ENCODE measurements at places on chromosomes 12 and 14.

DNA sequence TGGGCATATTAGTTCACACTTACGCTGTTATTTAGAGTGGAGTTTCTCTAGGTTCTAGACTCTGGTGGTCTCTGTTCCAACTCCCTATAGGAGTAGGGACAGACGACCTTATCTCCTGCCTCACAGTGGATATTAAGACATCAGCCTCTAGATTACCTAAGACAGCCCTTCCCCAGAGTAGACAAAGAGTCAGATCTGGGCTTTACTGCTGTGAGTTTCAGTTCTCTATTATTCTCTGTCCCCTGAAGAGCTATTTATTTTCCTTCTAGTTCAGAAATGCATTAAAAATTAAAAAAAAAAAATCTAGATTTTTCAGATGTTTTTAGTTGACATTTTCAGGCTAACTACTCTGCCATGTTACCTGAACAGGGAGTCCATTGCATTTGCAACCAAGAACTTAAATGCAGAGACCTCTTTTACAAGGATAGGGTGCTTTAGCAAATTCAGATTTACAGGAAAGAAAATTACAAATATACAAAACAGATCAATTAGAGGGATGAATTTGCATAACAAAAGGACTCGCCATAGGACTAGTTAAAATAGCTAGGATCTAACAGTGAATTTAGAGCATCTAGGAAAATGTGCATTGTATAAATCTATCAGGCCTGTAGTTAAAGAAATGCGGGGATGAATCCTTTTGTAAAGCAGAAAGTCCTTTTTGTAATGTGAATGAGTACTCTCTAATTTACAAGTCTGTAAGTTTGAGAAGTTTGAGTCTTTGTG lies 381.4 kb downstream of the APAF1 start:
- no peak for DNase-seq

GRCh38 chr12:66666481-66666880 lies 12.4 kb downstream of the GRIP1 start:
- DNase-seq = no peak

GRCh38 chr14:95597784-95598211 lies 62.9 kb downstream of the GLRX5 start:
- DNase-seq = peak; percentile 71

GRCh38 chr12:94507455-94507854 lies 47.8 kb upstream of the CEP83 start:
- no peak for DNase-seq

DNA sequence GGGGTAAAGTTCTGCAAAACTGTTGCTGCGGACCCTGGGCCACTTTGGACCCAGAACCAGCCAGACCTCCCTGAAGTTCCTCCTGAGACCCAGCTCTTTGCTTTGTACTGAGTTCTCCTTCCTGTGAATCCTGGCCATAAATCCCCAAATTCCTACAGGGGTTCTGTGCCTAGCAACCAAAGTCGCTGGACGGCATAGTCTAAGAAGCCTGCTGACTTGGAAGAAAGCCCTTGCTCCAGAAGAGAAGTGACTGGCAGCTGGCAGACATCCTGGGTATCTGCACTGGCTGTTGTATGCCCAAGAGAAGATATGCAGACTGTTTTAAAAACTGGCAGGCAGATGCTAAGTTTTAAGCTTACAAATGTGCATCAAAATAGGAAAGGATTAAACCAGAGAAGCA lies 99.9 kb upstream of the SLC24A4 start:
- DNase-seq = no peak

- DNase-seq = no peak
Observed at GRCh38 chr12:80634903-80635302, 72.5 kb upstream of the MYF6 start.

- DNase-seq = no peak
Observed at GRCh38 chr12:67884596-67884995, 104.7 kb upstream of the IFNG-AS1 start.

GRCh38 chr14:42550310-42550709 lies 943.6 kb downstream of the LRFN5 start:
- no peak for DNase-seq

DNA sequence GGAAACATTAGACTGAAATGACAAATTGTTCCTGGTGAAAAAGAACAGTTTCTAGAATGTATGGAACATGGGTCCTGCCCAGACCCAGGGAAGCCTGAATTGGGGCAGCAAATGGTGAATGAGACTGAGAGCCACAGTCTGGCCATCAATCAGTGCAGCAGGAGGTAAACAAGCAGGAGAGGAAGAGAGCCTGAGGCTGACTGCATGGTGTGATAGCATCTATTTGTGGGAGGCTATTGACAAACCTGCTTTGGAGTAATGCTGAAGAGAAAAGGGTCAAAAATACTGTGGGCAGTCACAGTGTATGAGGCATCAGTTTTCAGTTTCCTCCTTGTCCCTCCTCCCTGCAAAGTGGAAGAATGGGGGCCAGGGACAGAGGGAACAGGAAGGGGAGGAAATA lies 136.8 kb downstream of the ANKS1B start:
- no peak for DNase-seq

DNA sequence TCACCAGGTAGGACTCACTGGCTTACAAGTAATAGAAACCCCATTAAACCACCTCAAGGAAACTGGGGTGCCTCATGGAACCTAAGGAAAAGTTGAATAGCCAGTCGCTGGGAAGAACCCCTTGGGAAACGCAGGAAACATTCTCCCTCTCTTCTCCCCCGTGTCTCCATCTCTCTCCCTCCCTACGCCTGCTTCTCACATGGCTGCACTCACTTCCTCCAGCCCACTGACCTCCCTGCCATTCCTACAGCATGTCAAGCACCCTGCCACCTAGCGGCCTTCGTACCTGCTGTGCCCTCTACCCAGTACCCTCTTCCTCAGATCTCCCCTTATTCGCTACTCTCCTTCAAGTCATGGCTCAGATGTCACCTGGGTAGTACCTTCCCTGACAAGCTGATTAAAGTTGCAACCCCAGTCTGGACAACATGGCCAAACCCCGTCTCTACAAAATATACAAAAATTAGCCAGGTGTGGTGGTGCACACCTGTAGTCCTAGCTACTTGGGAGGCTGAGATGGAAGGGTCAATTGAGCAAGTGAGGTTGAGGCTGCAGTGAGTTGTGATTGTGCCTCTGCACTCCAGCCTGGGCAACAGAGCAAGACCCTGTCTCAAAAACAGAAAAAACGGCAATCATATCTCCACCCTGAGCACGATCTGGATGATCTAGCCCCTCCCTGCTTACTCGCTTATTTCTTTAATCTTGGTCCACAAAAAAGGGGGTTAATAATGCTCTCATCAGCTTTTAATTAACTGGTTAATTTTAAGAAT lies 6.4 kb upstream of the DTX1 start:
- no peak for DNase-seq

DNA sequence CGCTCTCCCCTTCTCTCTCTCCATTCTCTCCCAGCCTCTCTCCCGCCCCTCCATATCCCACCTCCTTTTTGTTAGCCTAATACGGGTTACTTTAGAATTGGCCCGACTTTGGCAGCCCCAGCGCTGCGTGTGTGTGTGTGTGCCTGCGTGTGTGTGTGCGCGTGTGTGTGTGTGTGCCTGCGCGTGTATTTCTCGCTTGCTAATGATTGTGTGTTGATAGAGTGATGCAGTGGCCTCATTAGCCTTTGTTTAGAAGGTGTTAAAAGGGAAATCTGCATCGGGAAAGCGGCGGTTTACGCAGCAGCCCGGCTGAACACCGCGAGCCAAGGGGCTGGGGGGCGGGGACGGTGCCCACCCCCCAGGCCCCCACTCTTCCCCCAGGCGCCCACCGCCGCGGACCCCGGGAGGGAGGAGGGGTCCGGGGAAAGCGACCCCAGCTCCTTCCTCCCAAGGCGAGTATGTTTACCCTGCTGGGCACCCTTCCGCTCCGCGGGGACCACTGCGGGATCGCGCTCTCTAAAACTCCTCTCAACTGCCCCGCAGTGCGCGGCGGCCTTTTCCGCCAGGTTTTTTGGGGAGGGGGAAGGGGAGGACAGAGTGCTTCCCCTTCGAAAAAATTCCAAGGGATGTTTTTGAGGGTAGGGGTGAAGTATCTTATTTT lies 6.8 kb upstream of the LHX5 start:
- DNase-seq = no peak

DNA sequence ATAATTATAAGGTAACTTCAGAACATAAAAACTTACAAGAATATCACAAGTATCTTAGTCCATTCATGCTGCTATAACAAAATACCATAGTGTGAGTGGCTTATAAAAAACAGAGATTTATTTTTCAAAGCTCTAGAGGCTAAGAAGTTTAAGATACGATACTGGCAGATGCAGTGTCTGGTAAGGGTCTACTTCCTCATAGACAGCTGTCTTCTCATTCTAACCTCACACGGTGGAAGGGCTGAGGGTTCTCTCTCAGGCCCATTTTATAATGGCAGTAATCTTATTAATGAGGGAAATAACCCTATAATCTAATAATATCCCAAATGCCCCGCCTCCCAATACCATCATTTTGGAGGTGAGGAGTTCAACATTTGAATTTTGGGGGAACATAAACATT lies 23.7 kb upstream of the OSBPL8 start:
- DNase-seq = no peak

- no peak for DNase-seq
Observed at GRCh38 chr12:12715459-12716150, 1.6 kb upstream of the CDKN1B start.

DNA sequence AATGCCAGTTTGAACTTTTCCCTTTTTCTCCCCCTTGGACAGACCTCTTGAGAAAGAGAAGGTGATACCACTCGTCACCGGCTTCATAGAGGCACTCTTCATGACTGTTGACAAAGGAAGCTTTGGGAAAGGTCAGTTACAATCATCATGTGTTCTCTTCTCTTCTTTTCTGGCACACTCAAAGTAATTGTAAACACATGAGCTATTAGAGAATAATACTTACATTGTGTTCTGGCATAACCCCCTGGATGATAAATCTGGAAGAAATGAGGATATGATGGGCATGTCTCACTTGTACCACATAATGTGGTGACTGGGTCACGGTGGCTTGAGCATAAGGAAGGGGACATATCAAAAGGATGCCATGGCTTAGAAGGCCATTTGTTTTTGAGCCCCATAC lies 20.0 kb downstream of the UTP20 start:
- DNase-seq = no peak

DNA sequence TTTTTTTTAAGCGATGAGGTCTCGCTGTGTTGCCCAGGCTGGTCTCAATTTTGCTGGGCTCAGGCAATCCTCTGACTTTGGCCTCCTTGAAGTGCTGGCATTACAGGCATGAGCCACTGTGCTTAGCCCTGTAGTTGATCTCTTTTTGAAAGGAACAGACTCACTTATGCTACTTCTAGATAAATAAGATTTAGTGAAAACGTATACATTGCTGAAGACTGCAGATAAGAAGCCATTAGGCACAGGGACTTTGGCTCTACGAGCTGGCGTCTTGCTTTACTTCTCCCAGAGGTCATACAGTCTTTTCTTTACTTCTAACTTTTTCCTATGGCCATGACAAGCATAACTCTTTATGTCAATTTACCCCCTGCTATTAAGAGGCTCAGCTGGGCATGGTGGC lies 9.4 kb downstream of the PTGR2 start:
- no peak for DNase-seq

- no peak for DNase-seq
Observed at GRCh38 chr12:78028426-78028825, 197.7 kb downstream of the NAV3 start.

DNA sequence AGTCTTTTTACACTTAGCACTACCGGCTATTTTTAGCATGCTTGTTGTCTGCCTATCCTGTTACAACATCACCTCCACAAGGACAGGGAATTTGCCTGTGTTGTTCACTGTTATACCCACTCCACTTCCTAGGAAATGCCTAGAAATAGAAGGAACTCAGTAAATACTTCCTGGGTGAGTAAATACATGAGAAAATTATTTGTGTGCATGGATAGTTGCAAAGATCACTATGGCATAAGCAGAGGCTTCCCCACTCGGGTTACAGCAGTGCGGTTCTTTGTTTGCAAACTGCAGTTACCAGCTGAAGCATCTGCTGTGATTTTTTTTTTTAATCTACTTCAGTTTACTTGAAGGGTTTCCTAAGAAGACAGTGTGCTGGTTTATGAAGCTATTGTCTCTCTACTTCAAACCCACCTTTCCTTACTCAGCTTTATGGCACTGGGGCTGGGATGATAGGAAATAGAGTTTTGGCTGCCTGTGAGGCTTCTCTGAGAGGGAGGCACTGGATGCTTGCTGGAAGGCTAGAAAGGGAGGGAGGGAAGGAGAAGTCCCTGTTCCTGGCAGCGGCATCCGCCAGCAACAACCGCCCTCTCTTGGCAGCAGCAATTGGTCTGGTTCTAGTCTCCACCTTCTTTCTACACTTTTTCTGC lies 29.0 kb downstream of the PDE6H start:
- DNase-seq = peak; percentile 60

DNA sequence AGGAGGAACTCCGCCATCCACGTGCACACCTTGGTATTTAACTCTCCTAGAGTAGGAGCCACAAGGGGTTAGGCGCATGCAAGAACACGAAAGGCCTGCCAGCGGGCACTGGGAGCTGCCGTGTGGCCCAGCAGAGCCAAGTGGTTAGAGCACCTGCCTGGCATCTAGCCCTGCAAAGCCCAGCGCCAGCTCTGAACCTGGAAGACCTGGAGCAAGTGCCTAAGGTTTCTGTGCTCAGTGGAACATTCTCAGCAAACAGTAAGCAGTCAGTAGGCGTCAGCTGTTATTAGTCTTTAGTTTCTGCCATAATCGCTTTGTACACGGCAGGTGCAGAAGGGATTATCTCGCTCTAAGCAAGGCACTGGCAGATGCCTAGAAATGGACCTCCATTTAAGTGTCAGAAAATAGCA lies 55.4 kb downstream of the SETD3 start:
- no peak for DNase-seq

GRCh38 chr12:122001466-122002209 lies 20.0 kb upstream of the BCL7A start:
- DNase-seq = no peak

DNA sequence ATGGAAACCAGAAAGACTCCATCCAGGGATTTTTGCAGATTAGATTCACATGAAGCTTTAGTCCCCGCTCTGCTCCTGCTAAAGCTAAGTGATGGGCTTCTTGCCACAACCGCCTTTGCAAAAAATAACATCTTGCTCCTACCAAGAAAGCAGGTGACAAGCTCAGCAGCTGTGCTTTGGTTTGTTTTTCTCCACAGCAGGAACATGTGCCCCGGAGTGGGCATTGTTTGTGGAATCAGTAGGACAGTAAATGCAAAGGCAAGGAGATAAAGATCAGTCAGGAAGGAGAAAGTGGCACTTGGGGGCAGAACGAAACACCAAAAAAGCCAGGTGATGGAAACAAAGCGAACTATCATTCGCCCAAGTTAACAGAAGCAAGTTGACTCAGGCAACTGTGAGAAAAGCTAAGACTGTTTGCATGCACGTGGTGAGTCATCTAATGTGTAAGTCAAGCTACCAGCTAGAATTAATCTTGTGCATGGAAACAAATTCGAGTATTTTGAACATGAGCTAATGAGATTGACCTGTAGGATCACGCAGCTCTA lies 165.5 kb upstream of the PLXNC1 start:
- DNase-seq = peak; percentile 48

GRCh38 chr14:21534576-21534975 lies 8.4 kb upstream of the SALL2 start:
- no peak for DNase-seq
